Fibroblast of skin of left quadriceps (primary cell): ENCODE measurements at places on chromosomes 2 and 18.

GRCh38 chr2:12642332-12642731 lies 74.4 kb upstream of the TRIB2 start:
- DNase-seq = no peak

- no peak for DNase-seq
Observed at GRCh38 chr2:44957656-44958327, 16.3 kb downstream of the SIX3 start.

DNA sequence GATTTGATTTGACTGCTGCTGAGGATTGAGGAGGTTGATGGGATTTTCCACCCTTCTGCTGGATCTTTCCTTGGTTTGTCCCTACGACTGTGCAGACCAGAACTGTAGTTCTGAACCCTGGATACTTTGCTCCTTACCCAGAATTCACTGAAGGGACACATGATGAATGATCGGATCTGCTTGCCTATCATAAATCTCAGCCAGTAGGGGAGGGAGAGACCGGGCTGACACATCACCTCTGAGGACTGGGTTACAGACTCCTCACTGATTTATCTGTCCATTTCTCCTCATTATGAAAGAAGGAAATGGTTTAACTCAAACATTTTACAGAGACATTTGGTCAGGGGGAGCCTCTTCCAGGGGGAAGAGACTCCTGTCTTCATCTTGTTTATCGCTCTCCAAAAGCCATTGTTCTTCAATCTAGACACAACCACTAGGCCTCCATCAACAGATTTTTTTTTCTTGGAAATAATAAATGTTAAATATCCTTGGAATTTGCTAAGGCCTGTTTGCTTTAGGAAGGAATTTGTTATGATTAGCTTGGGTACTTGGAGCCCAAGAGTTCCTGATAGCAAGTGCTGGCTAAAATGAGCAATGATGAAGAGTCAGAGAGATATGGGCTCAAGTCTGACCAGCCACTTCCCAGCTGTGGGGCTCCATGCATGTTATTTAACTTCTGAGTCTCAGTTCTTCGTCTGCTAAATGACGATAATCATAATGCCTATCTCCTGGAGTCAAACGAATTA lies 925.5 kb downstream of the SLC4A3 start:
- DNase-seq = no peak

DNA sequence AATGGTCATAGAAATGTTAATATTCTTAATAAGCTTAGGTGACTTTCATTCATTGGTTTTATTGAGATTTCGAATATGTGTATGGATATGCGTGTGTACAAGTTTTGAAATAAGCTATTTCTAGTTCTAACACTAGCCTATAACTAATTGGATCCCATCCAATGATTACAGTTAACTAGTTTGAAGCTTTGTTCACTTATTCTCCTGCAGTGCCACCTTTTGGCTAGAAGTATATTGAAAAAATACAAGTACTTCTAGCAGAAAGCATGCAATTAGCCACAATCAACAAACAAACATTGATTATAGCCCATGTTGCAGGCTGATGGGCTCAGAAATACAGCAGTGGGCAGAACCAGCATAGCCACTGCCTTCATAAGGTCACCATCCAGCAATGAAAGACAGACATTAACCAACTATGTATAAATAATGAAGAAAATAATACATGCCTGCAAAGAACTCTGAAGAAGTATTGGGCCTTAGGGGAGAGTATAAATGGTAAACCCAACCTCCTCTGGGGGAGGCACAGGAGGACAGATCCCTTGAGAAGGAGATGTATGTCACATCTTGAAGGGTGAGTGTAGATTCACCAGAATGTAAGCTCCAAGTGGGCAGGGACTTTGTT lies 5.1 kb upstream of the PIEZO2 start:
- peak; percentile 48 for DNase-seq

GRCh38 chr18:29849144-29849543 lies 1193.4 kb downstream of the DSC3 start:
- no peak for DNase-seq

DNA sequence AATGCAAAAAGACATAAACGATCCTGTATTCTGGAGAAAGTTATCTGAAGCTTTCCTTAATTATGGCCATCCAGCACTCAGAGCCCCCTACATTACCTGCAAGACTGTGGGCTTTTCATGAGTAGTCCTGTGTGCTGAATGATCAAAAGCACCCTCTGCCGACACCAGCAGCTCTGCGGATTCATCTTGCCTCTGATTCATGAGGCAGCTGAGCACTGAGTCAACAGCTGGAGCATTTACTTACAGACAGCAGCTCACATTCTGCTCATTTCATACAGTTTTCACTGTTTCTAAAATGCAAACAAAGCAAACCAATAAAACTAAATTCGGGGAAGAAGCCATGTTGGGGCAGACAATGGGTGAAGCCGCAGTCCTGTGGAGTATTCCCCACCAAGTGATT lies 886.5 kb downstream of the CNTNAP5 start:
- no peak for DNase-seq

- DNase-seq = peak; percentile 55
Observed at GRCh38 chr18:8754995-8755960, 49.9 kb downstream of the MTCL1 start.

- no peak for DNase-seq
Observed at GRCh38 chr2:33411765-33412164, 64.7 kb upstream of the RASGRP3 start.

- peak; percentile 30 for DNase-seq
Observed at GRCh38 chr18:9025091-9025838, 77.2 kb upstream of the NDUFV2 start.

DNA sequence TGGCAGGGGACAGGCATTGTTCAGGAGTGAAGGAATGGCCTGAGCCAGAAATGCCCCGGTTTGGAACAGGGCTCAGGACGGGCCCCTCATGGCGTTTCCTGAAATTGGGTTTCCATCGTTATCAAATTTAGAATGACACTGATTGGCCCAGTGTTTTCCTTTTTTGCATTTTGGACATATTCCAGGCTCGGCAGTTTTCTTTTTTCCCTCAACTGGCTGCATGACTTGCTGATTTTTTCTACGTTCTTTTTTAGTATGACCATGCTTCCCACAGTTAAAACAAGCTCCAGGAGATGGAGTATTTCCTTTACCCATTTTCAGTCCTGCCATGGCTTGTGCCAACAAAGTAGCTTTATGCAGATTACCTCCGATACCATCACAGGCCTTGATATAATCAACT lies 20.4 kb upstream of the LYG2 start:
- no peak for DNase-seq

- no peak for DNase-seq
Observed at GRCh38 chr2:173972636-173973035, 7.5 kb upstream of the SP3 start.

DNA sequence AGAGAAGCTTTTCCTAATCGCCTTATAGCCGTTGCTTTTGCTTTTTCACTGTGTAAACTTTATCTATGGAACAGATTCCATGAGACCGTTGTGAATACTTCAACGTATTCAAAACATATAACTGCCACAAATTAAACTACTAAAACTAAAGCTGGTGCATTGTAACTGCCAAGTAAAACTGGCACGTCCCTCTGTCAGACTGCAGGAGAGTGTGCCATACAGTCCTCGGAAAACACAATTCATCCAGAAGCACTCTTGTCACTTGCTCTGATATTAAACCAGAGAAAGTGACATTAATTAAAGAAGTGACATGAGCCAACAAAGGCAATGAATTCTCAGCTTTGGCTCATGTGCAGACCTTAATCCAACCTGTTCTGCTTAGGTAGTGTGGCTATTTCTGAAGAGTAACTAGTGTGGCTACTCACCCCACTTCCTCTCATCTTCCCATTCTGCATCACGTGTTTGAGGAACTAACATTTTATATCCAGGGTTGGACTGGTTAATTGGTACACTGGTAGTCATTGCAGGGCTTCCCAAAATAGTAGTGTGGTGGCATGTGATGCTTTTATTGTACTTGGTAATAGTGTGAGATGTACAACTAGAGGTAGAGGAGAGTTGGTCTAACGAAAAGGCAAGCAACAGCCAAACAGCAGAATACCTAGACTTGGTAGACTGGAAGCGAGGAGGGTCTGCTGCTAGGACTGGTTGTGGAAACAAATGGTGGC lies 9.7 kb downstream of the VRK2 start:
- DNase-seq = no peak

GRCh38 chr18:55546851-55547704 lies 40.9 kb downstream of the TCF4 start:
- DNase-seq = peak; percentile 47

DNA sequence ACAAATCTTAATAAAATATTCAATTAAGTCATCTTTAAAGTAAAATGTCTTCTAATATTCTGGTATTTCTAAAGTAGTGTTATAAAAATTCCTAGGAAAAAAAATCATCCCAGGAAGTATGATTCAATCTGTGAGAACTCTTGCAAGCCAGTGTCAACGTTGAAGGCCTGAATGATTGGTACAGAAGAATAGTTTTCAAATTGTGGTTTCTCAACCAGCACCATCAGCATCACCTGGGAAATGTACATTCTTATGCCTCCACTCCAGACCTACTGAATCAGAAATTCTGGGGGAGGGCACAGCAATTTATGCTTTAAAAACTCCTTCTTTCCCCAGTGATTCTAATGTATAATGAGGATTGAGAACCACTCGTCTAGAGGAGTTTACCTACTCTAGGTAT lies 62.3 kb upstream of the C2orf15 start:
- no peak for DNase-seq

GRCh38 chr2:3959372-3959771 lies 256.0 kb downstream of the DCDC2C start:
- no peak for DNase-seq

DNA sequence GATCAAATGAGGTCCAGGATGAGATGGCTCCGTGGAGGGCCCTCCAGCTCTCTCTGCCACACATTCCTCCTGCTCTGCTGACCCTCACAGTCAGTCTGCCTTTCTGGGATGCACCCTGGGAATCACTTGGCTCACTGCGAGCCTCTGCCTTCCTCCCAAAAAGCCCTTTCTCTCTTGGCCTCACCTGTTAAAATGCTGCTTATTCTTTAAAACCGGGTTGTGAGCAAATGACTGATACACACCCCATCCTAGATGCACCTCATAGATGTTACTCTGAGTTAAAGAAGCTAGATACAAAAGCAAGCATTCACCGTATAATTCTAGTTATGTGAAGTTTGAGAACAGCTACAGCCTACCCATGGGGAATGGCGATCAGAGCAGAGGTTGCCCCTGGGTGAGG lies 167.7 kb upstream of the MYCN start:
- DNase-seq = no peak

DNA sequence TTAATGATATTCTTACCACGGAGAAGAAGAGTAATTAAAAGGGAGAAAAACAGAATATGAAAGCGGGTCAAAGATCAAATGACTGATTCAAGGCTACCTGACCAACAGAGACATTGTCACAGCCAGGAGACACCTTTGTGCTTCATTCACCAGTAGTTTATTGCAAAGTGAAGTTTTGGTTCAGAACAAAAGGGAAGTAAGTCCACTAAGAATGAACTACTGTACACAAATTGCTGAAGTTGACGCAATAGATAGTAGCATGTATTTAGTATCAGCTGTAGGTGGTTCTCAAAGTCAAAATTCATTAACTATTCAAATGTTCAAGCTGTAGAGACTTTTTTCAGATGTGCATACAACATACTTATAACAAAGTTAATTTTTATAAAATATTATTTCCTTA lies 64.7 kb upstream of the COX7A2L start:
- no peak for DNase-seq

DNA sequence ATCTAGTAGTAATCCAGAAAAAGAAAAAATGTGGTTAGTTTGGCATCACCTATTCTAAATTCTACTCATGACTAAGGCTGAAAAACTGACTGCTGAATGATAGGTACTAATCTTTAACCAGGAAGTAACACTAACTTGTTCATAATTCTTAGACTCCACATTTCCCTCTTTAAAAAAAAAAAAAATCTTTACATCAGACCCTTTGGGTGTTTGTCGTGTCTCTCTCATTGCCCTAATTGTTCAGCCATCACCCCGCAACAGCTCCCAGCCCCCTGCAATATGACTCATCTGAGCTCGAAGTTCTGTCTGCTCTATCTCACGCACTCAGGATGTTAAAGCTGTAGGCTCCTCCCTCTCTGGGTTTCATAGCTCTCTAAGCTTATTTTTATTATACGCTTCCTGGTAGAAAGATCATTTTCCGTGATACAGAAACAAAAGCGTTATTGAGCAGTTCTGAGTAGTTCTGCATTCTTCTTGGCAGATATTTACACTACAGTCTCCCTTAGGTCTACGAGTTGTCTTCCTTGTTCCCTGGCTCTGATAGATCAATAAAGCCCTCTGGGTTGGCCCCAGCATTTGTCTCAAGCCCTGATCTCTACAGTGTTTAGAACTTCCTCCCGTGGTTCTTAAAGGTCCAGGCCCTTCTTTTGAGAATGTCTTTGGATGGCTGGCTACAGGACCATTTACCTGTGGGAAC lies 95.6 kb downstream of the TNFRSF11A start:
- peak; percentile 24 for DNase-seq

DNA sequence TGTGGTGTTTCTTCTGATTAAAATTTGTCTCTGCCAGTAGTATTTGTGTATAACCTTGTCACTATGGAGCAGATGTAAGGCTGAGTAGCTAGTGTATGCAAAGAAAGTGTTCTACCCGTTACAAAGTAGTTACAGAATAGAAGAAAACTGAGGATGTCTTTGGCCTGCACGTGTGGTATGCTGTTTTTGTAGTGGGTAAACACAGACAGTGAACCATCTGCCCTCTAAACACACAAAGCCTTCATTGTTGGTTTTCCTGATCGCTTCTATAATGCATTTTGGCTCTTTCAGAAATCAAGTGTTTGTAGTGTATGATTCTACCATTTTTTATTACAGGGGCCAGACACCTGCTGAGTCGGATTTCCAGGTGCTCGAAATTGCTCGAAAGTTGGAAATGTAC lies 61.5 kb downstream of the FARP2 start:
- DNase-seq = no peak

GRCh38 chr2:222362336-222362735 lies 62.0 kb upstream of the SGPP2 start:
- no peak for DNase-seq

- no peak for DNase-seq
Observed at GRCh38 chr2:121998751-121999150, 243.3 kb downstream of the TSN start.

GRCh38 chr2:127917916-127918315 lies 32.2 kb upstream of the AMMECR1L start:
- DNase-seq = no peak

GRCh38 chr2:71608441-71608840 lies 155.1 kb downstream of the DYSF start:
- no peak for DNase-seq

GRCh38 chr2:234278556-234279255 lies 218.2 kb downstream of the ARL4C start:
- no peak for DNase-seq

DNA sequence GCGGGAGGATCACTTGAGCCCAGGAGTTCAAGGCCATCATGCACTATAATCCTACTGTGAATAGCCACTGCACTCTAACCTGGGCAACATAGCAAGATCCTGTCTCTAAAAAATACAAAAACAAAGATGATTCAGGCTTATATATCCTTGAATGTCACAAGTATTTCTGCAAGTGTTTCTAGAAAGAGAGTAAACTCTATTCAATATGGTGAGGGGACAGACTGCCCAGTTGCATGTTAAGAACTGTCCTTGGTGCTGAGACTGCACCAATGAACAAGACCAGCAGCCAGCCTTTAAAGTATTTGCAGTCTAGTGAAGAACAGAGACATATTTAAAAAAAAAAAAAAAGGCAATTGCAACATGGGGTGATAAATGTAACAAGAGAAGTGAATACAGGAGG lies 16.4 kb downstream of the MAP3K19 start:
- DNase-seq = peak; percentile 10
